T-helper 1 cell (primary cell): ENCODE measurements at places on chromosomes 3 and 15.

- DNase-seq, result no peak
Observed at GRCh38 chr3:96863129-96863740, 48.8 kb downstream of the EPHA6 start.

GRCh38 chr3:78632925-78633553 is 1134.8 kb downstream of the ROBO1 start:
- no peak for DNase-seq

DNA sequence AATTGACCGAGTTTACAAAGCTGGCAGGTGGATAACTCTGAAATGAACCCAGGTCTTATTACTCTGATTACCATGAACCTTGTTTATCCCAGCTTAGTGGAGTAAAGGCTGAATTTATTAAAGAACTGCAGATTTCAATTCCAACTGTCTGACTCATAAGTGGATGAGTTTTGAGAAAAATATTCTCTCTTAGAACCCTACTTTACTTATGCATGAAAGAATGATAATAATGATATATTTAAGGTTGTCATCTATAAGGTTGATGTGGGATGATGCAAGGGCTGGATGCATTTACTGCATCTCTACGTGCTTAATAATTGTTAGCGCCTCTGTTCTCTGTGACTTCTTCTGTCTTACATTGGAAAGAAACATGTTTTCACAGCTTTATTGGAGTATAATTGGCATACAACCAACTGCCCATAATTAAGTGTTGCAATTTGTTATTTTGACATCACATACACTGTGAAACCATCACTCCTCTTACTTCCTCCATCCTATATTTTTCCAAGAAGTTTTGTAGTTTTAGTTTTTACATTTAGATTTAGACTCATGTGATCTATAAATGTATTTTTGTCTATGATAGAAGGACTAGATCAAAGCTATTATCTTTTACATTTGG is 771.2 kb upstream of the ARRDC4 start:
- no peak for DNase-seq

DNA sequence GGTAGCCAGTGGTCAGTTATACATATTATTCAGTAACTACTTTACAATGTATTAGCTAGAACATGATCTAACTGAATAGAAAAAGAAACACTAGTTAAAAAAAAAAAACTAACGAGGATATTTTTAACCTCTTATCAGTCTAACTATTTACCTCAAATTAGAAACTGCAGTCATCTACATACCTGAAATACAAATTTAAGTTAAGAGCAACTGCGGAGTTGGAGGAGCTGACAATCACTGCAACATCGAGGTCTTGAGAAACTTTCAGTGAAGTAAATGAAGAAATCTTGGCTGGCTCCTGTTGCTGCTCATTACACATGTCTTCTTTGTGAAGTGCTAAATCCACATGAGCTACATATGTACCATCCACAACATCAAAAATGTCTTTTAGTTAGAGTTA is 6.5 kb downstream of the SPG11 start:
- DNase-seq, result no peak

- no peak for DNase-seq
Observed at GRCh38 chr15:71278989-71279756, 163.9 kb downstream of the THSD4 start.

DNA sequence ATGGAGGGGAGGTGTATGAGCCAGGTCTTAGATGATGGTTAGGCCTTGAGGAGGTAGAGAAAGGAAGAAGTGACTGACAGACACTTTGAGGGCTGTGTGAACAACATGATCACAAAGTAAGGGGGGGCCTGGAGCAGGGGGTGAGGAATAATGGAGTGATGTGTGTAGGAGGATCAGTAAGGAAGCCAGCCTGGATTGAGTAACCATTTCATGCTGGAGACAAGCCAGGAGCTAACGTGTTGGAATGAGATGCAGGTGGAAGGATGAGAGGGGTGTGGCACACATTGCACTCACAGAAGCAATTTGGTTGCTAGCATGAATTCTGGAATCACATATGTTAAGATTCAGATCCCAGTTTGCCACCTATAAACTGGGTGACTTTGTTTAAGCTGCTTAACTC is 65.5 kb downstream of the BBX start:
- DNase-seq, result no peak

DNA sequence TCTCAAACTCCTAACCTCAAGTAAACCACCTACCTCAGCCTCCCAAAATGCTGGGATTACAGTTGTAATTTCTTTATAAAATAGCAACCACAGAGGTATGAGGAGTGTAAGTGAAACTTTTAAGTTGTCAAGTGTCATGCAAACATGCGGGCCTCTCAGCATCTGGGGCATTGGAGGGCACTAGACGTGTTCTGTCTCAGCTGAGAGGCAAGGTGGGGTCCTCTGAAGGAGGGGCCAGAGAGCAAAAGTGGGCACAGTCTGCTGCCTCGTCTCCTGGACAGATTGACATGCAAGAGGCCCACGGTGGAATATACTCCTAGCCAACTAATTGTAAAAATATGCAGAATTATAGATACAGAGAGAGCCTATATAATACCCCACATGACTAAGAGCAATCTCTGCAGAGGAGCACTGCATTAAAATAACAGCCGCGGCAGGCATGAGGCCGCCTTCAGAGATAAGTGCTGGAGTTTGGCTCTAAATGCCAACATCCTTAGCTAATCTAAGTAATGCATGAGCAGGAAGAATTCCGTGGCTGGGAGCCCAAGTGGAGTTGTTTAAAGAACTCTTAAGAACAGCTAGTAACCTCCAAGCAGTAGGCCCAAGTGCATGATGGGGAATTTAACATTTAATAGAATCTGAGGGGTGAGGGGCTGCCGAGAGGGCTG is 87.8 kb upstream of the RNU6-1 start:
- no peak for DNase-seq

DNA sequence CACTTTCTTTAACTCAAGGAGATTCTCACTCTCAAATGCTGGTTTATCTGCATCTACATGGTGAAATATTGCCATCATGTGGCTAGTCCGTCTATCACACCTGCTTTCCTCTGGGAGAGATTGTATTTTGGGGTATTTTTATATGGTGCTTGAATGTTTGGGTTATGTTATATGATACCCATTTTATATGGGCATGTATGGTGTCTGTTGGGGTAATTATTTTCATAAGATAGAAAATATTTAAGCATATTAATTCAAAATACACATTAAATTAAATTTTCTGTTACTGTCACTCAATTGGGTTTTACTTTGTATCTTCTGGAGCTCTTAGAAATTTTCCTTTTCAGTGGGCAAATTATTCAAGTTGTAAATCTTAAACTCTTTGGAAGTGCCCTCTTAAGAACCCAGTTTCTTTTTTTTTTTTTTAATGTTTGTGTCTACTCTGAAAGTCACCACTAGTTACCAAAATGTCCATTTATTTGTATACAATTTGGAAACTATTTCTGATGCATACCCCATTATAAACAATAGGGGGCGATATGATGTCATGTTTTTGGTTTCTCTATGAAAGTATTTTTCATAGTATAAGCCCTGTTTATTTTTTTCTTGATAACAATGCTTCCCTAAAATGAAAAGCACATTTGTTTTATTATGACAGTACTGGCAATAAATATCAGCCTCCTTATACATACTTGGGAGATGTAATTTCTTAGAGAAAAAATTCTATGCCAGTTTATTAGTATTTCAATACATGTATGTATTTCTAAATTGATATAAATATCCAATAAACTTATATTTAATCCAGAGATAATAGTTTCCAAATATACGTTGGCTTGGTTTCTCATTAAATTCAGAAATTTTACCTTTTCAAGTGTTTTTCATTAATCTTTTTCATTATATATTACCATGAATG is 36.1 kb upstream of the PLSCR5 start:
- DNase-seq, result no peak
